Stimulated activated naive CD8-positive, alpha-beta T cell treated with anti-CD3 and anti-CD28 coated beads, Interleukin-15, Interleukin-2, amounts not matched to agents 100 U/mL and 50 U/mL, for 24 hours (primary cell): ENCODE measurements at places on chromosomes 12 and 14.

DNA sequence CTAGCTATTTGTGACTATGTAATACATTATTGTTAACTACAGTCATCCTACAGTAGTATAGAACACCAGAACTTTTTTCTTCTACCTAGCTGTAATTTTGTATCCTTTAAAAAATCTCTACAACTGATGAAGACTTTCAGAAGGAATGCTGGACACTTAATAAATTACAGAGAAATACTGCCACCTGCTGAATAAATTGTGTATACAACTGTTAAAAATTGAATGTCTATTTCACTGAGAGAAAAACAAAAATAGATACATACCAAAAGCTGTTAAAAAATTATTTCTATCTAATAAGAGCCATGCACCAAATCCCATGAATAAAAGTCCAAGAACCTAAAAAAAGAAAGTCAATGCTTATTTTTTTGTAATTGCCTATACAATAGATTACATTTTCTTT, 6.6 kb downstream of the TSPAN19 start:
- DNase-seq, result no peak

GRCh38 chr14:20219033-20219432, 4.5 kb upstream of the OR11H6 start:
- DNase-seq, result no peak

DNA sequence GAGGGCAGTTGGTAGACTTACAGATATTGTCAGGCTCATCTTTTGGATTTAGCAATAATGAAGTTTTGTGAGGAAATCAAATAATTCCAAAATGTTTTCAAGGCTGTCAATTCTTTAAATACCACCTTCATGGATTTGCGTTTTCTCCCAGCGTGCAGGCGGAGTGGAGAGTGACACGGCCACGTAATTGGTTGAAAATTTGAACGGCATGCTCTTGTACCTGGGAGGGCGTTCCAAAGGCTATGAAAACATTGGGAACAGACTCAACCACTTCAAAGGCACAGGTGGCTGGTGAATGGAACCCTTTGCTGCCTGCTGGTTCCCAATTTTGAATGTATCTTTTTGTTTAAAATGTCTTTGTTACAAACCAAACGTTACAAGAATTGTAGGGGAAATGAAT, 12.4 kb downstream of the SMIM41 start:
- DNase-seq, result no peak

GRCh38 chr14:100784523-100785337, 41.2 kb upstream of the MEG3 start:
- DNase-seq, result no peak

GRCh38 chr14:24052656-24053547, 1.1 kb downstream of the CARMIL3 start:
- DNase-seq, result peak; percentile 72

DNA sequence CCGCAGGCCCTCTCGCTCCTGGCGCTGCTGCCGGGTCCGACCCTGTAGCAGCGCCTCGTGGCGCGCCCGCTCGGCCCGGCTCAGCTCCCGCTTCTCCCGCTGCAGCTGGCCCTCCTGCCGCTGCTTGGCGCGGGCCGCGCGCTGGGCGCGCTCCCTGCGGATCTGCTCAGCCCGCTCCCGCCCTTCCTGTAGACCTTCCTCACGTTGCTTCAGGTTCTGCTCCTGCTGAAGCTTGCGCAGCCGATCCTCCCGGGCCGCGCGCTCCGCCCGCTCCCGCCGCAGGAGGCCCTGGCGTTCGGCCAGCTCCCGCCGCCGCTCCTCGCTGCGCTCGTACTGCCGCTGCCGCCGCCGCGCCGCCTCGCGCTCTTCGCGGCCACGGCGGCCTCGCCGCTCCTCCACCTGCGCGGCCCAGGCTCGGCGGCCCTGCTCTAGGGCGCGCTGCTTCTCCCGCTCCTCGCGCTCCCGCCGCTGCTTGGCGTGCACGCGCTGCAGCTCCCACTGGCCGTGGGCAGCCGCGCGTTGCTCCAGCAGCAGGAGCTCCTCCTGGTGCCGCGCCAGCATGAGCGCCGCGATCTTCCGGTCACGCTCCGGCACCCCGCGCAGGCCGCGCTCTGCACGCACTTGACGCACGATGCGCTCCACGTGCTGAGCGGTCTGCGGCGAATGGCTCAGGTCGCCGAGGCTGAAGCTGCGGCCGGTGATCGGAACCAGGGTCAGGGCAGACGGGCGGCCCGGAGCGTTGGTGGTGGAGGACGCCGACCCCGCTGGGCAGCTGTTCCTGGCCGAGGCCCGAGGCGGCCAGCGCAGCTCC, 2.4 kb downstream of the CCDC177 start:
- peak; percentile 19 for DNase-seq

DNA sequence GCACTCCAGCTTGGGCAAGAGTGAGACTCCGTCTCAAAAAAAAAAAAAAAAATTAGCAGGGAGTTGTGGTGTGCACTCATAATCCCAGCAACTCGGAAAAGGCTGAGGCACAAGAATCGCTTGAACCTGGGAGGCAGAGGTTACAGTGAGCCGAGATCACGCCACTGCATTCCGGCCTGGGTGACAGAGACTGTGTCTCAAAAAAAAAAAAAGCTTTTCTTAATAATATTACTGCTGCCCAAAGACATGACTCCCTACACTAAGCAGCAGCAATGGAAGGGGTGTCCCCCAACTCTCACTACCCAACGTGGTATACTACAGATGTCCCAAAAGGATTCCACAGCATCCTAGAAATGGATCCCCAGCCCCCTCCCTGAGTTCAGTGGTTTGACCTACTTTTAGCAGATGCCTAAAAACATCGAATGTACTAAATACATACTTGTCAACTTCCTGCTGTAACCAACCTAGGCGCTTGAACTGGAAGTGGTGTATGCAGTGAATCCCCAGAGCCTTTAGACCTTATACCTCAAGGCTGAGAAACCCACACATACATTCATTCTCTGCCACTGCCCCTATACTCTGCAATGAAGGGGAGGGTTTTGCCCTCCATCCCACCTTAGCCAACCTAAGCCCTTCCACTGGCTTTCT, 8.5 kb upstream of the FKBP11 start:
- no peak for DNase-seq

DNA sequence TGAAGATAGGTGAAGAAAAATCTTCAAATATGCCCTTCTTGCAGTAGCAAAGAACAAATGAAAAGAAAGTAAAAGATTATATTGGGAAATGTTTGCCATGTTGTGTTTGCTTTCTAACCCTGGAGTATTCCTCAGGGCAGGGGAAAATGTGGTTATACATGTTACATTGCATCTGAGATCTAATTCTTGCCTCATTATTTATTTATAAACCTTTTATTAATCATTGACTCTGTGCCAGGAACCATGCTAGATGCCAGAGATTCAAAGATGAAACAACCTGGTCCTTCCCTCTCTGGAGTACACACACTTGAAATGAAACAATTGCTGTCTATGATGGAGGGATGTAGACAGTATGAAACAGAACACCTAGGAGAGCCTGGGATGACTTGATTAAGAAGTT, 128.1 kb upstream of the HMGA2 start:
- no peak for DNase-seq

GRCh38 chr12:8687846-8688601, 9.8 kb upstream of the RIMKLB start:
- no peak for DNase-seq

GRCh38 chr12:49276304-49277290, 11.7 kb downstream of the TUBA1C start:
- no peak for DNase-seq

- DNase-seq, result no peak
Measured at GRCh38 chr14:39641224-39641623, 209.0 kb upstream of the FBXO33 start.

DNA sequence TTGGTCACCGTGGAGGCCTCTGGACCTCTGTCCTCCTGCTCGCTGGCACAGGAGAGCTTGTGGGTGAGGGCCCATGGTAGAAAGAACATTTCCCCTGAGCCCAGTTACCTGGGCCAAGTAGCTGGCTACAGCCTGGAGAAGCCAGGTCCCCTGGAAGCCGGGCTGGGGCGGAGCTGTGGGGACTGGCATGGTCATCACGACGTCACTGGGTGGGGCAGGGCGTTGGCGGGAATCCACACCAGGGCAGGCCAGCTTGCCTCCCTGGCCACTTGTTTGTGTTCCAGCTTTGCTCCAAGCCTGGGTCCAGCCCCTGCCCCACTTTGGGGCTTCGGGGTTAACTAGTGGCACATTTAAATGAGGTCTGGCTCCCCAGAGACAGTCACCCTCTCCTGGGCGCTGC, 35.0 kb upstream of the SLC24A4 start:
- DNase-seq, result no peak

DNA sequence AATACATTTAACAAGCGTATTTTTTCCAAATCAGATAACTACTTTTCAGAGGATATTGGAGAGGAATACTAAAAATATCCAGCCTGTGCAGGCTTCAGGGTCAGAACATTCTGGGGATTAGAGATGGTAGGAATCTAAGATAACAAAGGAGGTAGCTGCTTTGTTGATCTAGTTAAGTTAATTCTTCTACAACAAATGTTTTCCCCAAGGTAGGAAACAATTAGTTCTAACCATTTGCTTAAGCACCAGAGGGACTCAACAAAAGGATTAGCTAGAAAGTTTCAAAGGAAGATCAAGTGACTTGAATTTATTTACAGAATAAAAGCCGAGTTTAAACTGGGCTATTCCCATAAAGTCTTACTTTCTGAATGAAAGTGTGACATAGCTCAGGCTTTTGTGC, 524.2 kb downstream of the TMTC2 start:
- no peak for DNase-seq

DNA sequence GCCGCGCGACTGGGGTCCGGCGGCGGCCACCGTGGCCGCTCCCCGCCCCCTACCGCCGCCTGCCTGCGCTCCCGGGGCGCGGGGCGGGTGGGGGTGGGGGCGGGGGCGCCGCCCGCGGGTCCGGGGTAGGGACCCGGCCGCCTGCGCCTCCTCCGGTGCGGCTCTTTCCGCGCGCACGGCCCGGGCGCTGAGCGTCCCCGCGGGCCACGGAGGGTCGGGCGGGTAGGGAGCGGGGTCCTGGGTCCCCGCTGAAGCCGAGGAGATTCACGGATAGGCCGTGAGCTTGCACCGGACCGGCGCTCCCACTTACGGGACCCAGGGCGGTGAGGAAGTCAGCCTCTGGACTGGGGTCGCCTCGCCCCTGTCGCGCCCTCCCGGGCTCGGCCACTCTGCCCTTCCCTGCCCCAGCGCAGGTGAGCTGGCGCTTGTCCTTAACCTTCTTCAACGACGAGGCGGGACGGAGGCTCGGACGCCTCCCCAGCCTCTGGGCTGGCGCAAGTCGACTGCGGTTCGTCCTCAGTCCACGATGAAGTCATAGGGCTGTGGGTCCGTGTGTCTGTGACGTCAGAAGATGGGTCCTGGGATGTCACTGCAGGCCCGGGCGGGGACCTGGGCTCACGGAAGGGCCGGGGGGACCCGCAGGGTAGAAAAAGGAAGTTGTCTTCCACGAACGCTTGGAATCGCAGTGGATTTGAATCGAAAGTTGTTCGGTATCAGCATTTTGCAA, 514 bp downstream of the FBXO34 start:
- peak; percentile 70 for DNase-seq

DNA sequence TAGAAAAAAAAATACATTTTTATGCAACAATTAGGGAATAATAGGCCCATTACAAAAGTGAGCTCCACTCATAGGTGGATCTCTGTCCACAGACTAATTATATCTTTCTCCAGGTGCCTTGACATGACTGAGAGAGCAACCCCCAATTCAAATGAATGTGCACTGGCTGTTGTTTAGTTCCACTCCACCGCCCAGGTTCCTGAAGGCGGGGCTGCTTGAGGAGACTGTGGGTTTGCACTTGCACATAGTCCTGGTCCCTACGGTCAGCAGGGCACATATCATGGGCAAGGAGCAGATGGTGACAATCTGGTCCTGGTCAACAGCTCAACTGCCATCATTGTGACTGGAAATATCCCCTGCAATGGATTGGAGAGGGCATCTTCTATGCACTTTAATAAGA, 195.6 kb upstream of the PWP1 start:
- no peak for DNase-seq

- DNase-seq, result no peak
Measured at GRCh38 chr12:46916796-46917419, 91.1 kb upstream of the SLC38A4 start.

DNA sequence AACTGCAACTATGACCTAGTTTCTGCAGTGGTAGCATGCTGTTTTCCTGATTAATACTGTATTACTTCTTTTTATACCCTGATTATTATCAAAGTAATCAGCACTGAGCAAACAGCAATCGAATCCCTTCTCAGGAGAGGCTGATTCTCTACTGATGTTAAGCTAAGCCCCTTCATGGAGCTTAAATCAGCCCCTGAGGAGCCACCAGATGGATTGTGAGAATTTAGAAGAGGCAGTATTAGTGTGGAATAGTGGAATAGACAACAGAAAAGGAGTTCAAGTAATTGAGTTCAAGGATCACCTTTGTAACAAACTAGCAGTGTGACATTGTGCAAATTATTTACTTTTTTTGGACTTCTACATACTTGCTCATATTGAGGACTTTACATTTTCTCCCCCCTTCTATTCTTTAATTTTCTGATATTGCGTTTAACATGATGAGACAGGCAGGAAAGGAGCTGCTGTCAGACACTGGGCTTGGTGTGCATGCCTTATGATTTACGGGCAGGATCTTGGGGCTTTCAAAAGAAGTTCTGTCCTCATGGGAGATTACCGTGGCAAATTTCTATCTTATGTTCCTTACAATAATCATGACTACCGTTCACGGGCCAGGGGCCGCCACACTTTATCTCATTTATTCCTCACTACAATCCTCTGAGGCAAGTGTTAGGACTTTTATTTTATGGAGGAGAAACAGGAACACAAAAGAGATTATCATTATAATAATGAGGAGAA, 68.0 kb downstream of the PTPRR start:
- no peak for DNase-seq

DNA sequence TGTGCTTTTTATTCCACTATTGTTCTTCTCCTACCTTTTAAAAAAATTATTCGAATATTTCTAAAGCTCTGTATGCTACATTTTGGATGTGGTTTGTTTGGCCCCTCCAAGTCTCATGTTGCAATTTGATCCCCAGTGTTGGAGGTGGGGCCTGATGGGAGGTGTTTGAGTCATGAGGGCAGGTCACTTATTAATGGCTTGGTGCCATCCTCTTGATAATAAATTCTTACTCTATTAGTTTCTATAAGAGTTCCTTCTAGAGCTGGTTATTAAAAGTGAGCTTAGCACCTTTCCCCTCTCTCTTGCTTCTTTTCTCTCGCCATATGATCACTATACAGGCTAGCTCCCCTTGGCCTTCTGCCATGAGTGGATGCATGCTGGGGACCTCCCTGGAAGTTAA, 445.6 kb upstream of the PDE3A start:
- no peak for DNase-seq

- DNase-seq, result no peak
Measured at GRCh38 chr14:61752626-61753025, 9.6 kb upstream of the SNAPC1 start.

- peak; percentile 51 for DNase-seq
Measured at GRCh38 chr14:23182372-23183157, 895 bp downstream of the SLC7A8 start.

- DNase-seq, result no peak
Measured at GRCh38 chr14:104821971-104822608, 21.2 kb downstream of the ZBTB42 start.

- DNase-seq, result no peak
Measured at GRCh38 chr14:89319687-89320086, 97.3 kb downstream of the FOXN3 start.

GRCh38 chr14:65738339-65738738, 325.8 kb downstream of the FUT8 start:
- no peak for DNase-seq
